Sciatic nerve (tissue), 2 donors: ENCODE measurements at places on chromosomes 16 and 17. TPM values are rescaled to one million over a fixed set of nuclear protein-coding genes. Genes with fewer than 3 reads are reported as not detected.

- DNase-seq, result no peak
Observed at GRCh38 chr17:17570140-17570797, 21.2 kb downstream of the PEMT start.

- DNase-seq, result no peak
Observed at GRCh38 chr16:20610211-20610891, 34.2 kb upstream of the ACSM2B start.

- no peak for DNase-seq
Observed at GRCh38 chr16:77195411-77195810, 3.8 kb upstream of the SYCE1L start.

- DNase-seq, result no peak
Observed at GRCh38 chr17:35765086-35765710, 4.5 kb downstream of the C17orf50 start.

- peak; percentile 62 for DNase-seq
Observed at GRCh38 chr17:29571883-29572681, 3.6 kb downstream of the TP53I13 start.

DNA sequence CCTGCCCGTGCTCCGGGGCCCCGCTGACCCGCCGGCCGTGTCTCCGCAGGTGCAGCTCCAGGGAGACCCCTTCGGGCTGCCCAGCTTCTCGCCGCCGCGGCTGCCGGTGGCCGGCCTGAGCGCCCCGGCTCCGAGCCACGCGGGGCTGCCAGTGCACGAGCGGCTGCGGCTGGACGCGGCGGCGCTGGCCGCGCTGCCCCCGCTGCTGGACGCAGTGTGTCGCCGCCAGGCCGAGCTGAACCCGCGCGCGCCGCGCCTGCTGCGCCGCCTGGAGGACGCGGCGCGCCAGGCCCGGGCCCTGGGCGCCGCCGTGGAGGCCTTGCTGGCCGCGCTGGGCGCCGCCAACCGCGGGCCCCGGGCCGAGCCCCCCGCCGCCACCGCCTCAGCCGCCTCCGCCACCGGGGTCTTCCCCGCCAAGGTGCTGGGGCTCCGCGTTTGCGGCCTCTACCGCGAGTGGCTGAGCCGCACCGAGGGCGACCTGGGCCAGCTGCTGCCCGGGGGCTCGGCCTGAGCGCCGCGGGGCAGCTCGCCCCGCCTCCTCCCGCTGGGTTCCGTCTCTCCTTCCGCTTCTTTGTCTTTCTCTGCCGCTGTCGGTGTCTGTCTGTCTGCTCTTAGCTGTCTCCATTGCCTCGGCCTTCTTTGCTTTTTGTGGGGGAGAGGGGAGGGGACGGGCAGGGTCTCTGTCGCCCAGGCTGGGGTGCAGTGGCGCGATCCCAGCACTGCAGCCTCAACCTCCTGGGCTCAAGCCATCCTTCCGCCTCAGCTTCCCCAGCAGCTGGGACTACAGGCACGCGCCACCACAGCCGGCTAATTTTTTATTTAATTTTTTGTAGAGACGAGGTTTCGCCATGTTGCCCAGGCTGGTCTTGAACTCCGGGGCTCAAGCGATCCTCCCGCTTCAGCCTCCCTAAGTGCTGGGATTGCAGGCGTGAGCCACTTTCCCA lies 5.9 kb downstream of the CTF1 start:
- DNase-seq, result peak; percentile 79

DNA sequence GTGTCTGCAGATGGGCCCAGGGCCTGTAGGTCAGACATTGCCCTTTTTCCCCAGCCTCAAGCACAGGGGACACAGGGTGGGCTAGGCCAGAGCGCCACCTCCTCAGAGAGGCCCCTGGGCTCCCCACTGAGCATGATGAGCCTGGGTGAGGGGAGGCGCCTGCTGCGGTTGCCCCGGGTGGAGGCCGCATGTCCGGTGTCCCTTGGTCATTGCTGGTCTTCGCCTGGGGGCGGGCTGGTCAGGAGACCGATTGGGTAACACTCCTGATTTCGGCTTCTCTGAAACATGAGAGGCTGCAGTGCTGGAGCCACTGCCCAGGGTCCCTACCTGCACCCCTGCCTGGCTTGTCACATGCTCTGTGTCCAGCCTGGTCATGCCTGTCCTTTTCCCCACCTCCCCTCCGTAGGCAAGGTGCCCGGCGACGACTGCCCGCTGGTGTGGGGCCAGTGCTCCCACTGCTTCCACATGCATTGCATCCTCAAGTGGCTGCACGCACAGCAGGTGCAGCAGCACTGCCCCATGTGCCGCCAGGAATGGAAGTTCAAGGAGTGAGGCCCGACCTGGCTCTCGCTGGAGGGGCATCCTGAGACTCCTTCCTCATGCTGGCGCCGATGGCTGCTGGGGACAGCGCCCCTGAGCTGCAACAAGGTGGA lies 2.4 kb upstream of the NPB start:
- DNase-seq, result no peak

SLC6A2 gene
- 1.1 TPM for total RNA-seq

GRB7 gene
- 1.6 TPM for total RNA-seq
